AG04450 (cell line): ENCODE measurements at places on chromosomes 1 and 21. TPM values are rescaled to one million over a fixed set of nuclear protein-coding genes. Genes with fewer than 3 reads are reported as not detected.

DNA sequence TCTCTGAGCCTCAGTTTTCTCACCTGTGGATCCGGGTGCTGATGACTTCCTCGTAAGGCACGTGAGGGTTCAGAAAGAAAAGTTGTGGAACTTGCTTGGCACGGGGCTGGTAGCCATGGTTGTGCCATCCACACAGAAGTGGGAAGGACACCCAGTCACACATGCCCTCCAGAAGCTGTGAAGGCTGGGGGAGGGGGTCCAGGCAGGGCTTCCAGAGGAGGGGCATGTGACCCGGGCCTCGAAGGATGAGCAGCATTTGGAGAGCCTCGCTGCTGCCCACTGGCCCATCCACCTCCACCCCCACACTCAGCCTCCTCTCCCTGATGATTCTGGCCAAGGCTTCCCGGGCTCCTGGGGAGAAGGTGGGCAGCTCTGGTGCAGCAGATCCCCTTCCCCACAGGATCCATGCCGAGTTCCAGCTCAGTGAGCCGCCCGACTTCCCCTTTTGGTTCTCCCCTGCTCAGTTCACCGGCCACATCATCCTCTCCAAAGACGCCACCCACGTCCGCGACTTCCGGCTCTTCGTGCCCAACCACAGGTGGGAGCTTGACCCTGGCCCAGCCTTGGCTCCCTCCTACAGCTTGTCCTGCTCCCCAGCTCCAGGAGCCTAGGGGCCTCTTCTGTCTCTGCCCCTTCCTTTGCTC lies 9.4 kb downstream of the SELENON start:
- DNase-seq: no peak

- no peak for DNase-seq
Observed at GRCh38 chr1:52189898-52190480, 48.1 kb downstream of the ZFYVE9 start.

- no peak for DNase-seq
Observed at GRCh38 chr1:29193879-29194455, 12.3 kb upstream of the SRSF4 start.

Gene OR14I1
- polyA plus RNA-seq: not detected in 2 replicates

Gene PLD5
- polyA plus RNA-seq: not detected in 2 replicates

Gene OR2G6
- not detected in 2 replicates for polyA plus RNA-seq

Gene TLCD4
- polyA plus RNA-seq: 0.51 and 0.98 TPM in 2 replicates

Gene MRPL39
- polyA plus RNA-seq: 22.8 and 37.0 TPM in 2 replicates

Gene FLG
- polyA plus RNA-seq: not detected in 2 replicates

Gene SPRR2G
- polyA plus RNA-seq: not detected in 2 replicates

- DNase-seq: peak; percentile 16
Observed at GRCh38 chr1:162389021-162389818, 7.7 kb downstream of the C1orf226 start.

Gene FASLG
- polyA plus RNA-seq: not detected in 2 replicates

- no peak for DNase-seq
Observed at GRCh38 chr1:99786751-99787501, 20.5 kb upstream of the FRRS1 start.

GRCh38 chr1:156904187-156904959 lies 10.9 kb downstream of the PEAR1 start:
- no peak for DNase-seq

Gene OR2T29
- polyA plus RNA-seq: not detected in 2 replicates

- no peak for DNase-seq
Observed at GRCh38 chr1:228979325-228979699, 244.0 kb downstream of the RHOU start.

Gene SYNC
- 50.4 and 65.1 TPM in 2 replicates for polyA plus RNA-seq

- DNase-seq: no peak
Observed at GRCh38 chr1:213685992-213686582, 301.7 kb upstream of the PROX1 start.

GRCh38 chr1:153345187-153346076 lies 3.2 kb downstream of the PGLYRP4 start:
- DNase-seq: no peak

- DNase-seq: no peak
Observed at GRCh38 chr1:27527890-27528817, 38.2 kb upstream of the WASF2 start.

DNA sequence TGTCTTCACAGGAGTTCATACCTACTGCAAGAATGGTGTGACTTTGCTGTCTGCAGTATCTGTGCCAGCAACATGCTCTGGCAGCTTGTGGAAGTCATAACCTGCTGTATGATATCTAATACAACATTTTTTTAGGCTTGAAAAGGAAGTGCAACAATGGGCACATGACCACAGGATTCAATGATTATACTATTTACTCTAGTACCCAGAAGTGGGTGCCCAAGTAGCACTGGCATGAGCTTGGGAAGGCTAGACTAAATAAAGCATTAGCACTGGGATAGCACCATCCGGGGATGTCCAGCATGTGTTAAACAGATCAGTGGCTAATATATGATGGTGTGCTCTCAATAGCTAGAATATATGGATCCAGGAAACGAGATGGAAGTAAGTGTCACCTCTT lies 98.6 kb upstream of the PDE4B start:
- DNase-seq: no peak

Gene PKLR
- polyA plus RNA-seq: not detected in 2 replicates

GRCh38 chr1:171126504-171126903 lies 35.8 kb downstream of the FMO3 start:
- DNase-seq: no peak
